ENCODE measurements at places on chromosomes 7 and 10.

- no peak for DNase-seq
These were observed 70.5 kb downstream of the SEMA3A start for GRCh38 chr7:84123965-84124547.

DNA sequence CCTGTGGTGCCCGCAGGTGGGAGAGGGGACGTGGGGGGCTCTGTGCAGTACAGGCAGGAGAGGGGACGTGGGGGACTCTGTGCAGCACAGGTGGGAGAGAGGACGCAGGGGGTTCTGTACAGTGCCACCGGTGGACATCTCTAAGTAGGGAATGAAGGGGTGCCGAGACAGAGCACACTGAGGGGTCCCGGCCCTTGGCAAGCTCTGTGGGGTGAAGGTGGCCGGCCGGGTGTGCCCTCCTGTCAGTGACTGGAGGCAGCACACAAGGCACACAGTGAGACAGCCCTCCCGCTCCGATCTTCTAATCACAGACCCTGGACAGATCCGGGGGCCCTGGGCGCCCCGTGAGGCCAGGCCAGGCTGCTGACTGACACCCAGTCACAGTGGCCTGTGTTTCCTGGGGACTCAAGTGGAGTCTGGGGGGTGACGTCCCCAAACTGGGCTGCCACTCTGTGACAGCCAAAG, 11.2 kb downstream of the GPR146 start:
- no peak for DNase-seq

GRCh38 chr7:158097106-158097452, 490.5 kb downstream of the PTPRN2 start:
- DNase-seq: no peak

- DNase-seq: no peak
These were observed 15.0 kb downstream of the NOD1 start for GRCh38 chr7:30463405-30464145.

DNA sequence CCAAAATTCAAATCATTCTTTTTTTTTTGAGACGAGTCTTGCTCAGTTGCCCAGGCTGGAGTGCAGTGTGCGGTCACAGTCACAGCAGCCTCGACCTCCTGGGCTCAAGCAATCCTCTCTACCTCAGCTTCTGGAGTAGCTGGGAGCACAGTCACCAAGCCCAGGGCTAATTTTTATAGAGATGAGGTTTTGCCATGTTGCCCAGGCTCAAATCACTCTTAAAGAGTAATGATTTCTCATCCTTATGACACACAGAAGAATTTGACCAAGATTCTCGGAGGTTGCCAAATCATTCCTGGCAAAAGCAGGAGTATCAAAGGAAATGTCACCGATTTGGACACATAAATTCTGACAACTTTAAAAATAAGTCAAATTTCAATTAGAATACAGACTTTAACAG, 39.1 kb downstream of the SIRT1 start:
- DNase-seq: no peak

Data from NCI-H2171 (cell line).